ENCODE measurements at places on chromosomes 11 and 22.

DNA sequence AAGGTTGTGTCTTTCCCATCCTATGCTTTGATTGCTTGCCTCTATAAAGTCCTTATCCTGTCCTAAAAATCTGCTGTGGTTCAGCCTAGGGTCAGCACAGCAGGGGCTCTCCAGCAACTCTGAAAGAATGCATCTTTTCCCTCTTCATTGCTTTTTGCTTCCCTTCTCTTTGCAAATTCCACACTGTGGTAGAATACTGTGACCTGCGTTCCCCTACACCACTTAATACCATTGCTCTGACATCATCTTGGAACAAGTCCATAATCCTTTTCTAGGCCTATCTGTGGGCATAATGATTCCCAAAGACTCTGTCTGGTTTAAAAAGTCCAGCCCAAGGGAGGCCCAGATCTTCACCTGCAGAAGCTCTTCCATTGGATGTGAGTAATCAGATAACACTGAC is 177.7 kb downstream of the NAV2 start:
- no peak for DNase-seq

DNA sequence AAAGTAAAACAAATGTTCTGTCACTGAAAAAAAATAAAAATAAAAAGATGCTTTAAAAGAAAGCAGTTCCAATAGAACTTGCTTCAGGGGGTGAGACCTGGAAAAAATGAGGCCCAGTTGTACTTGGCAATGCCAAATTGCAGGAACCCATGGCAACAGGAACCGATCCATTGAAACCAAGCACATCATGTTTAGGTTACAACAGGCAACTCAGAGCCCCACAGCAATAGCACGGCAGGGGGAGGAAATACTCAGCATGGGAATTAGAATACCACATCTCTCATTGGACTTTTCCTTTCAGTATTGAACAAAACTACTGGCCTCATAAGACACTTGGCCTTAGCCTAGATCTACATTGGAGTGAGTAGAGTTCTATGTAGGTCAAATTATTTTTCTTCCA is 84.3 kb downstream of the MSANTD4 start:
- no peak for DNase-seq

- no peak for DNase-seq
These were observed 802 bp downstream of the TENM4 start for GRCh38 chr11:79439886-79440570.

DNA sequence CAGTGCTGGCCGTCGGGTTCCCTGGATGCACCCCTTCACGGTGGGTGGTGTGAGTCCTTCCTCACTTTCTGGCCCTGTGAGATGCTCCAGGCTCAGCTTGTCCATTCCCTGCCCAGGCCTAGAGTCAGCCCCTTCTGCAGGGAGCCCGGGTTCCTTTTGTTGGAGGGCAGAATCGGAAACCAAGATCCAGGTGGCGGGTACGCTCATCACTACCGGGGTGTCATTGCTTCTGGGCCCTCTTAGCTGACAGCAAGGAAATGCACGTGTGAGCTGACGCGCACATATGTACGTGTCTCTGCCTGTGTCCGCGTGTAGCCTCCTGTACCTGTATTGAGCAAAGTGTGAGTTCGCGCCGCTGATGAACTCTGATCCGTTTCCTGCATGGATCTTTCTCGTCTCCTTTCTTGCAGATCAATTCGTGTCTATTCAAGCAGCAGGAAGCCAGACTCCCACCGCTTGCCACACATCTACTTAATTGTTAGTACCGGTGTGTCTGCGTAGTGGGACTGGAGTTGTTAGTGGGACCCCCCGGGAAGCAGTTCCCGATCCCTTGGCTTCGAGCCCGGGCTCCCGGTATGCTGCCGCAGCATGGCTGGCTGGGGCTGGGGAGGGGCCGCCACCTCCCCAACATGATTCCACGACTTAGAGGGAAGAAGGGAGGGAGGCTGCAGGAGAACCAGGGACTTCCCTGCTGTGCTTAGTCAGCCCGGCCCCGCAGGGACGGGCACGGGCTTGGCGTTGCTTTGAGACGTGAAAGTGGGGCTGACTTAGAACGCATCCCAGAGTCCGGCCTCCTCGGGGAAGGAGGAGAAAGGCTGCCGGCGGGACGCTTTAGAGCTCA is 35.9 kb upstream of the GRAMD4 start:
- DNase-seq, result no peak

GRCh38 chr22:22933807-22934542 is 46.4 kb downstream of the IGLL5 start:
- DNase-seq, result no peak

DNA sequence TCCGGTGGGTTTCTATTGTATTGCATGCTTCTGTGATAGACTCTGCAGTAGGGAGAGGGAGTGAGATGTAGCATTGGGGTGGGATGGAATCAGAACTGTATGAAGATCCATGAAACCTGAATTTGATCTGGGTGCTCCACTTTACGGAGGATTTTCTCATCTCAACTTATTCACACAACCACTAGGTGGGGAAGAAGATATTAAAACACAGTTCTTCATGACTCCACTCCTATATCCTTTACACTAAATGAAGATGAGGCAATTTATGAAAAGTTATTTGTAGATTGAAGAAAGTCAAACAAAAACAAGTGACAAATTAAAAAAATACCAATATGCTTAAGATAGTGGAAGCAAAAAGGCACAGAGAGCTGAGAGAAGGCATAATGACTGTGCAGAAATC is 92.6 kb upstream of the PDGFD start:
- no peak for DNase-seq

DNA sequence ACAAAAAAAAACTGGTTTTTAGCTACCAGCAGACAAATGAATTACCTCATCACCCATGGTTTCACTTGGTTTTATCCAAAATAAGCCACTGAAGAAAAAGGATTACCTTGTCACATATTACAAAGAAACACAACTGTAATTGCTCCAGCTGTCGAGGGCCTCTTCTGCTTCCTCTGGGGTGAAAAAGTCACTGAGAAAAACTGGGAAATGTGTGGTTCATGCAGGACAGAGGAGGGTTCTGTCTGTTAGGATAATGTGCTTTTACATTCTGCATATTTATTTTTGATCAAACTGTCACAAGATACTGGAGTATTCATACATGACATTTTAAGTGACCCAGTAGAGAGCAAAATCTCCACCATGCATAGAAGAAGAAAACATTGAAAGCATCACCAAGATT is 211.7 kb downstream of the NAV2 start:
- DNase-seq, result no peak

DNA sequence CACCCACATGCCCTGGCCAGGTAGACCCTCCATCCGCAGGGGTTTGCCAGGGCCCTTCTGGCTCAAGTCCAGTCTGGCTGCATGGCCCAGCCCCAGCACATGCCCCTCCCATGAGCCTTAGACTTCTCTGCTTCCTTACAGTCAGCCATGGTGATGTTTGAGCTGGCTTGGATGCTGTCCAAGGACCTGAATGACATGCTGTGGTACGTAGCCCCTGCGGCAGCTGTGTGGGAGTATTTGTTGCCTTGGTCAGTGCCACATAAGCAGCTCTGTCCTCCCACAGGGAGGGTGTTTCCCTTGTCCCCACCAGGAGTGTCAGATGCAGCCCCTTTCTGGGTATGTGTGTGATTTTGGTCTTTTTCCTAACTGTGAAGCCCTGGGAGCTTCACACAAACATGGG is 17.5 kb downstream of the CDC45 start:
- no peak for DNase-seq

DNA sequence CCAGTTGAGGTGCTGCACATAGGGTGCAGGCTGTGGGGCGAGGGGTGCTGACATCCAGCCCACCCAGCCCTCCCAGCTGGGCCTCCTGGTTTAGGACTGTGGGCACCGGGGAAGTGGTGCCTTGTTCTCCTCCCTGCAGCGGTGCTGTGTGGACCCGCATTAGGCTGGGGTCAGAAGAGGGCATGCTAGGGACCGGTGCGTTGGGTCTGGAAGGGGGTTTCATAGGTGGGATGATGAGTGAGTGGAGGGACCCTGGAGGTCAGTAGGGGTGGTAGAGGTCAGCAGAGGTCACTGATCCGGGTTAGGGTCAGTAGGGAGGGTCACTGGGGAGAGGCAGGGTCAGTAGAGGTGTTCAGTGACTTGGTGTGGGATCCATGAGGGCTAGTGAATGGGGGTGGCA is 6.7 kb upstream of the MYBPC3 start:
- no peak for DNase-seq

- DNase-seq, result no peak
These were observed 1734.4 kb downstream of the LRRC4C start for GRCh38 chr11:39725081-39725480.

DNA sequence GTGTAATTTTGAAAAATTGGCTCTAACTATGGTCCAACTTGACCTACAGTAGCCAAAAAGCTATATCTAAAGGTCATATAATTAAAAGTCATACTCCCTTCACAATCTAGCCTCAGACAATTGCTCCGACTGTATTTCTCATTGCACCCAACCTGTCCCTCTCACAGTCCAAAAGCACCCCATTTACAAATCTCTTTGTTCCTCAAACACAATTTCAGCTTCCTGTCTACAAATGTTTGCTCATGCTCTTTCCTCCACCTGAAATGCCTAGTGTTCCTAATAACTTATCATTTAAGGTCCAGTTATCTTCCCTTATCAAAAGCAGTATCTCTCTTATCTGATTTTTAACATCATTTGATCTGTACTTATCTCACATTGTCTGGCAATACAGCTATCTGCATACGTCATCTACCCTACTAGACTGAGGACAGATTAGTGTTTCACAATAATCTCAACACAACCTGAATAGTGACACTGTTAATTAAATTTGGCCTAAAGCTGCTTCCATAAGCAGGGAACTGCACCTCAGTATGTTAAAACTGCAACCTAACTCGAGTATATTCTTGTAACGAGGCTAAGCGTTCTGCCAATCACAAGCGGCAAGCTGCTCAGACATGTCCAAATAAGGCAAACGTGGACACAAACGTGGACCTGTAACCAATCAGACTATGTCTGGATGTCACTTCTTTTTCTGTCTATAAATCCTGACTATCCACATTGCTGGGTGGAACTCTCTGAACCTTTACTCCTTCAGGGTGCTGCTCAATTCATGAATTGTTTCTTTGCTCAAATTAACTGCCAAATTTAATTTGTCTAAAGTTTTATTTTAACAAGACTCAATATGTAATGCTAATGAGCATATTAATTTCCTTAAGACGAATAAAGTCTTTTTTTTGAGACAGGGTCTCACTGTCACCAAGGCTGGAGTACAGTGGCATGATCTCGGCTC is 15.9 kb downstream of the PICALM start:
- DNase-seq, result no peak

DNA sequence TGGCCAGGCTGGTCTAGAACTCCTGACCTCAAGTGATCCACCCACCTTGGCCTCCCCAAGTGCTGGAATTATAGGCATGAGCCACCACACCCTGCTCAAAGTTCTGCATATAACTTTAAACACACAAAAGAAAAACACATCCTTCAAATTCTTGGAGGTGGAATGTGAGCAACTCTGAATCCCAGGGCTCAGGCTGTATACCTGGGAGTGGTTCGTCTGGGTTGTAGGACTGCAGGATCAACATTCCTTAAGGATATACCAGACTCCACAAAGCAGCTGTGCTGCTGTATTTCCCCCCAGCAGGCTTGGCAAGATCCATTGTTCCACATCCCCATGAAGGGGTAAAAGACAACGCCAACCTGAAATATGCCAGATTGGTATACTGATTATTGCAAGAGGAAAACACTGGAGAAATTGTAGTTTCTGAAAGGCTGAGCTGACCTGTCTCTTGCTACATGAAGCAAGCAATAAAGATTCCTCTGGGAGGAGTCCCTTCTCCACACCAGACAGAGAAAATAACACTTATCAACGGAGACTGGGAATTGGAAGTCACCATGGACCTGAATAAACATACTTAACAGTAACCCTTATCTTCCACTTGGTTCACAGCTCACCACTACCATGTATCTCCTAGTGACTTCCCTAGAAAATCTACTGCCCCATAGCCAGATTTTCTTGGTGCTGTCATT is 12.2 kb upstream of the RPS3 start:
- no peak for DNase-seq

GRCh38 chr11:96264364-96264763 is 78.6 kb downstream of the MAML2 start:
- DNase-seq, result no peak

- no peak for DNase-seq
These were observed 389.0 kb downstream of the TBC1D22A start for GRCh38 chr22:47151490-47151889.

DNA sequence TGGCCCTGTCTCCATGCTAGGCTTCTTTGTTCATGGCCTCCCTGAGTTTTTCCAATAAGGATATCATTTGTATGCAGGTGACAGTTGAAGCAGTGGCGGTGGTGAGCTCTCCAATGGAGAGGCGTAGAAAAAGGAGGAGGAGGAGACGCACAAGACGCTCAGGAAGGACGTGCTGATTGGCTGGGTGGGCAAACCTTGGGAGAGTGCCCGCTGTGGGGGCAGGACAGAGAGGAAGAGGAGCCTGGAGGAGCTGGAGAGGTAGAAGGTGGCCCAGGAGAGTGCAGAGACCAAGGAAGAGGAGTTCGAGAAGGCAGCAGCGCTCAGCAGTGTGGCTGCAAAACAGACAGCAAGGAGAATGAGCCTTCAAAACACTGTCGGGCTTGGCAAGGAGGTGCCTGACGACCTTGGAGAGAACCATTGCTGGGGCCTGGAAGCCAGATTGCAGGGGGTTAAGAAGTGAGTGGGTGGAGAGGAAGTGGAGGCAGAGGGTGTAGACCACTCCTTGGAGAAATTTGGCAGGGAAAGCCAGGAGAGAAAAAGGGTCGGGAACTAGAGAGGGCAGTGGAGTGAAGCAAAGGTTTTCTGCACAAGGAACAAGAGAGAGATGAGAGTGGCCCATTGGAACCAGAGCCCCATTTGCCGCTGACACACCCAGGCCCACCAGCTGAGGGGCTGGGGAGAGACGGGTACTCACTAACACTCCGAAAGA is 7.5 kb downstream of the CLCF1 start:
- no peak for DNase-seq

DNA sequence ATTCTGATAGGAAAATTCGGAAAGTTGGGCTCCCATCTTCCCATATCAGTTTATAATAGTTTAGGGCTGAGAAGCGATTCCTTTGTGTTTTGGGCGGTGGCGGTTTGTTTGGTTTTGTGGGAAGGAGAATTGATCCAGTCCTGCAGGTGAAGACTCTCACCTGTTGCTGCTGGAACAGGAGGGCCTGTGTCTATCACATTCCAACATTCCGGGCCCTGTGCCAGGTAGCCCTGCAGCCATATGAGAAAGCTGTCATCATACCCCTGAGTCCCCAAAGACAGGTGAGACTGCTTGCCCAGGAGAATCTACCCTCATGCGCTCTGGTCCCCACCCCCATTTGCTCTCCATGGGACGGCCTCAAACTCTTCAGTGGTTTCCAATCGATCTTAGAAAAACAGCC is 62.1 kb downstream of the TRAF6 start:
- DNase-seq, result no peak

DNA sequence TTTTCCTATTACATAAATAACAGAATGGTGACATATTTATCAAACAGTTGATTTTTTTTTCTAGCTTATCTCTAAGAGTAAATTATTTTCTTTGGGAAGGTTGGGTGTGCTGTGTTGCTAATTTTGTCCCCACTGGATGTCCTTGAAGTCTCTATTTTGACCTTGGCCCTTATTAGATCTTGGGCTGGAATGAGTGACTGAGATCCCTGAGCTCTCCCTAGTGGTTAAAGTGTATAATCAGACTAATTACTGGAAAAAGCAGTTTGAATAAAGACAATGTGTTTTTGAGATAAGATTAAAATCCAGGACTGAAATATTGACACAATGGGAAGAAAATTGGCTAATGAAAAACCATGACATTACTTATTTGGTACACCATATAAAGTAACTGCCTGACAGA is 56.1 kb downstream of the AASDHPPT start:
- DNase-seq, result no peak
